Osteoblast (primary cell): ENCODE measurements at places on chromosomes 1 and 21. TPM values are rescaled to one million over a fixed set of nuclear protein-coding genes. Genes with fewer than 3 reads are reported as not detected.

- no peak for DNase-seq
Observed at GRCh38 chr1:164771041-164771618, 212.1 kb downstream of the PBX1 start.

GRCh38 chr1:210949039-210949438 is 184.9 kb downstream of the KCNH1 start:
- peak; percentile 44 for DNase-seq

GABPB2 gene
- total RNA-seq, result 15.6 and 16.3 TPM in 2 replicates

GRCh38 chr1:246280551-246280950 is 226.5 kb downstream of the SMYD3 start:
- no peak for DNase-seq

GCSAML gene
- not detected in 2 replicates for total RNA-seq

- no peak for DNase-seq
Observed at GRCh38 chr1:186550832-186551231, 89.9 kb upstream of the PDC start.

MMEL1 gene
- total RNA-seq, result under 0.01 TPM in 1 of 2 replicates, not detected in the other

YARS1 gene
- 183 and 199 TPM in 2 replicates for total RNA-seq

DNA sequence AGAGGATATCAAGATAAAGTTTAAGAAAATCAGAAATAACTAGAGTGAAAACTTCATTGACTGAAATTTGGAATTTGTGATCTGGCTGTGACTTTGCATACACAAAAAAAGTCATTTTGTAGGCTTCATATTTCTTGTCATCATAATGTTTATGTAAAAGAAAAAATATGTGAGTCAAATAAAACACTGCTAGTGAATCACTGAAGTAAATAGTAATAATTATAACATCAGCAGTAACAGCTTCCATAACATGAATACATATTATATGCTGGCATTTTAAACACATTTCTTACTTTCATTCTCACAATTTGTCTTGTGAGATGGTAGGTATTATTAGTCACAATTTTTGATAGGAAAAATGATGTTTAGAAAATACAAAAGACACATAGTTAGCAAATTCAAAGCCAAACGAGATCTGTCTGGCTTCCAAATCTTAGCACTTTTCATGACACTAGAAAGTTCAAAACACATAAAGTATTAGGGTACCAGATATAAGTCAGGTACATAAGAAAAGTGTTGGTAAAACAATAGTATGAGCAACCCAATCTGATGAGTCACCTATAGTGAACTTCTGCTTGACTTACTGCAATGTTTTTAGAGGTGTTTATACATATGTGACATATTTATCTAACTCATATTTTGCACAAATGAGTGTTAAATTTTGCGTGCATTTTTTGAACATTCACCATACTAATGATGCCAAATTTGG is 241.0 kb upstream of the SNX7 start:
- no peak for DNase-seq

GRCh38 chr1:34436836-34437235 is 260.1 kb downstream of the C1orf94 start:
- DNase-seq, result no peak

DNA sequence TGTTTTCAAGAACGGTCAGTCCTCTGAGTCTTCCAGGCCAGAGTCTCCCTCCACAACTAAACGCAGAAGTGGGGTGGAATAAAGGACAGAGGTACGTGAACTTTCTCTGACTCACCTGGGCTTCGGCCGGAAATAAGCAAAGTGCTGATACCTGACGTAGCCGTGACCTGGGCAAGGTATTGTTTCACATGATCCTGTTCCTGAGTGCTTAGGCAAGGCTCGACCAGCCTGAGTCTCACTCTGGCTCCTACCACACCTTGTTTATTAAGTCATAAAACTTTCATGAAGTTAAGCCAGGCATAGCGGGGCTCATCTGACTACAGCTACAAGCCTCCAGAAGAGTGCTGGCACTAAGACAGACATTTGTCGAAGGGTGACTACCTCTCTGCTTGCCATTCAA is 327.5 kb downstream of the SETD4 start:
- no peak for DNase-seq

C1orf87 gene
- total RNA-seq, result not detected in 2 replicates

DNA sequence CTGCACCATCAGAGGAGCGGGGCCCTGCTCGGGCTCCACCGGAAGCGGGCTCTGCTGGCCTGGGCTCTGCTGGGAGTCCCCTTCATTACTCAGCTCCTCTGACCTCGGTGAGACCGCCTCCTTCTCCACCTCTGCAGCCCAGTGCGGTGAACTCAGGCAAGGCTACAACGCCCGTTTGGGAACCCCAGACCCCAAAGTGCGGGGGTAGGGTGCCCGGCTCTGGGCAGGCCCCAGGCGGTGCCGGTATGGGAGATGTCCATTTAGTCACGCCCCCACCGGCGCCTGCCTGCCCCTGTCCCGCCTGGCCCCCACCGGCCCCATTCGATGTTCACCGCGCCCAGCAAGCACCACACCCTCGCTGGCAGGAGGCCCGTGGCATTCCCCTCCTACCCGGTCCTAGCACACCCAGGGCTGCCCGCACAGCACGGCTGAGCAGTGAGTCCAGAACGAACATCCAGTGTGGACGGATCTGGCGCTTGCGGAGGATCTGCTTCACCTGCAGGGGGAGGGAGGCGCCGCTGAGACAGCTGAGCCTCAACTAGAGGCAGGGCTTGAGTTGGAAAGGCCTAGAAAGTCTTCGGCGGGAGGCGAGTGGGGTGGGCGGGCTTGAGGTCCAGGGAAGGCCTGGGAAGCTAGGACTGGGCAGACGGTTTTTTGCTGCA is 10.0 kb downstream of the MAP3K6 start:
- no peak for DNase-seq

TTC22 gene
- total RNA-seq, result not detected in 2 replicates

RGS13 gene
- total RNA-seq, result not detected in 2 replicates

DNA sequence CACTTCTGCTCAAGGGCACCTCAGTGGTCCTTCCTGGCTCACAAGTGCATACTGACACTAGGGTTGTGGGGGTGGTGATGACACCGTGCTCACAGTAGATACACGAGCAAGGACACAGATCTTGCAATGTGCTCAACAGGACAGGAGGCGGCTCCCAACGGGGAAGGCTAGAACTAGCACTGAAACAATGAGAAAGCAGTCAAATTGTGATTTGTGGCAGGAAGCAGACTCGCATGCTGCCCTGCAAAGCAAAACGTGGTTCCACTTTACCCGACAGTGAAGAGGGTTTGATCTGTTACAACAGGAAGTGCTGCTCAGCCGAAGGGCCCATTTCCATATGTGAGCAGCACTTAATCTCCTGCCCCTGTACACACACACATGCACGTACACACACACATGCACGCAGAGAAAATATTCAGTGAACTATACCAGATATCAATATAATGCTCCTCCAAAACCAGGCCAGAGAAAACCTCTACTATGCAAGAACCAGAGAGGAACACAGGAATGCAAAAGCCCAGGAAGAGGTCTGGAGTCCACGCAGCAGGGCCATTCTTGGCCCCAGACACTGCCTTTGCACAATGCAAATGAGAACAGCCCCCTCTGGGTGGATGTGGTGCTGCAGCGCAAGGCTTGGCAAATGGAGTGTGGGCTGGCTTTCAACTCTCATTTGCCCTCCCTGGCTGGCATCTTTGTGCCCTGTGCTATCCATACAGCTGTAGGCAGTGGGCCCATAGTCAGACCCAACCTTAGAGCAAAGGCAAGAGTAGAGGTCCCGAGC is 47.1 kb downstream of the KANK4 start:
- DNase-seq, result no peak

C8A gene
- not detected in 2 replicates for total RNA-seq

GRCh38 chr1:203287109-203287893 is 18.0 kb upstream of the BTG2 start:
- DNase-seq, result no peak

DNA sequence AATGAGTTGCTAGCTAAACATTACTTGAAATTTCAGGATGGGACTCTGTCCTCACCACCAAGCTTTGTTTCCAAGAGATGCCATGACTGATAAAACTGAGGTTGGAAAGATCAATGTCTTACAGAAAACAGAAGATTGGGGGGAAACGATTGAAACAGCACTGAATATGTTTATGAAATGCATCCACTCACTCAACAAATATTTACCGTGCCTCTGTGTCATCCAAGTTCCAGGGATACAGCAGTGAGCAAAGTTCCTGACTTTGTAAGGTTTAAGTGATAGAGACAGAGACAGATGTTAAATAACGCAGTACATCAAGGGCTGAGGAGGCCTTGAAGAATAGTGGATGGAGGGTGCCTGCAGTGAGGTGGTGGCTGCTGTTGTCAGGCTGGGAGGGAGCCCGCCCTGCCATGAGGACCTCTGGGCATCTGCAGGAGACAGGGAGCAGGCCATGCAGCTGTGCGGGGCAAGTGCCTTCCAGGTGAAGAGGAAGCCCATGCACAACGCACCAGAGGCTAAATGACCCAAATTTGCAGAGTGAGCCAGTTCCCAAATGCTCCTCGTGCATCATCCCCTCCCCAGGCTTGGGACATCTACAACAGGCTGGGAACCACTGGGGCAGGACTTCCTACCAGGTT is 108.0 kb downstream of the HLCS start:
- no peak for DNase-seq

F13B gene
- under 0.01 TPM in 1 of 2 replicates, not detected in the other for total RNA-seq

GRCh38 chr1:107787299-107787698 is 177.7 kb downstream of the VAV3 start:
- peak; percentile 8 for DNase-seq

DNA sequence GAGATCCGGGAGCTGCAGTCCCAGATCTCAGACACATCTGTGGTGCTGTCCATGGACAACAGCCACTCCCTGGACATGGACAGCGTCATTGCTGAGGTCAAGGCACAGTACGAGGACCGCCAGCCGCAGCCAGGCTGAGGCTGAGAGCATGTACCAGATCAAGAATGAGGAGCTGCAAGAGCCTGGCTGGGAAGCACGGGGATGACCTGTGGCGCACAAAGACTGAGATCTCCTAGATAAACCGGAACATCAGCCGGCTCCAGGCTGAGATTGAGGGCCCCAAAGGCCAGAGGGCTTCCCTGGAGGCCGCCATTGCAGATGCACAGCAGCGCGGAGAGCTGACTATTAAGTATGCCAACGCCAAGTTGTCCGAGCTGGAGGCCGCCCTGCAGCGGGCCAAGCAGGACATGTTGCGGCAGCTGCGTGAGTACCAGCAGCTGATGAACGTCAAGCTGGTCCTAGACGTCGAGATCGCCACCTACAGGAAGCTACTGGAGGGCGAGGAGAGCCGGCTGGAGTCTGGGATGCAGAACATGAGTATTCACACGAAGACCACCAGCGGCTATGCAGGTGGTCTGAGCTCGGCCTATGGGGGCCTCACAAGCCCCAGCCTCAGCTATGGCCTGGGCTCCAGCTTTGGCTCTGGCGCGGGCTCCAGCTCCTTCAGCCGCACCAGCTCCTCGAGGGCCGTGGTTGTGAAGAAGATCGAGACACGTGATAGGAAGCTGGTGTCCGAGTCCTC is 25.5 kb downstream of the ETV3L start:
- DNase-seq, result peak; percentile 88

LCE3E gene
- total RNA-seq, result not detected in 2 replicates

CR1 gene
- total RNA-seq, result under 0.01 TPM in 1 of 2 replicates, not detected in the other

DNA sequence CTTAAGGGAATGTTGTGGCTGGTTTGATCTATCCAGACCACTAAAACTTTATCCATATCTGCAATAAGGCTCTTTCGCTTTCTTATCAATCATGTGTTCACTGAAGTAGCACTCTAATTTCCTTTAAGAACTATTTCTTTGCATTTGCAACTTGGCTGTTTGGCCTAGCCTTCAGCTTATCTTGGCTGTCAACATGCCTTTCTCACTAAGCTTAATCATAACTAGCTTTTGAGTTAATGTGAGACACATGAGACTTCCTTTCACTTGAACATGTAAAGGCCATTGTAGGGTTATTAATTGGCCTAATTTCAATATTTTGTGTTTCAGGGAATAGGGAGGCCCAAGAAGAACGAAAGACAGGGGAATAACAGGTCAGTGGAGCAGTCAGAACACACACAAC is 124.7 kb downstream of the TNFSF18 start:
- DNase-seq, result no peak

- no peak for DNase-seq
Observed at GRCh38 chr1:51842261-51842660, 36.3 kb downstream of the NRDC start.

NPPA gene
- total RNA-seq, result not detected in 2 replicates

TNFSF4 gene
- 0.59 and 1.1 TPM in 2 replicates for total RNA-seq

DNA sequence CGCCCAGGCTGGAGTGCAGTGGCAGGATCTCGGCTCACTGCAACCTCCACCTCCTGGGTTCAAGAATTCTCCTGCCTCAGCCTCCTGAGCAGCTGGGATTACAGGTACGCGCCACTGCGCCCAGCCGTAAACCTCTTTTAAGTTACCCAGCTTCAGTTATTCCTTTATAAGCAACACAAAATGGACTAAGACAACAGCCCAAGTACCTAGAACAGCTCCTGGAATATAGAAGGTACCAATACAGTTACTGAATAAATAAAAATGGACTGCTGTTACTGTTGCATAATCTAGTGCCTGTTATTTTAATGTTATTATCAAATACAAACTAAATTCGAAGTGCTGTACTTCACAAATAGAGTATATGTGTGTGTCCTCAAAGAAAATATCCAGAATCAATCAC is 17.1 kb downstream of the RNF115 start:
- no peak for DNase-seq

DNA sequence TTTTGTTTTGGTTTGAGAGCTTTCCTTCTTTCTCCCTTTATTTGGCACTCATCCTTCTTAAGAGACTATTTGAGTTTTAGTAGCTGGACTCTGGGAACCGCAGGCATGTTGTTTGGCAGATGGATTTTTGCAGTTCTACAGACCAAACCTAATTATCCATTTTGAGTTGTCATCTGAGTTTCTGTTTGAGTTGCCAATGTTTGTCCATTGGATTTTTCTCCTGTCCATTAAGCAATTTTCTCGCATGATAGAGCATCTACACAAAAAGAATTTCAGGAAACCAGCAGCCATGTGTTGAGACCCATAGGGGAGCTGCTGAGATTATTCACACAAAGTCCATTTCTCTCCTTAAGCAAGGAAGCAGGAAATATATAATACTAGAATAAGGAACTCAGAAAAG is 17.2 kb upstream of the CXADR start:
- DNase-seq, result no peak
